B cell (primary cell): ENCODE measurements at places on chromosomes 12 and 14.

GRCh38 chr12:3755898-3756297 lies 3.0 kb upstream of the CRACR2A start:
- no peak for DNase-seq

DNA sequence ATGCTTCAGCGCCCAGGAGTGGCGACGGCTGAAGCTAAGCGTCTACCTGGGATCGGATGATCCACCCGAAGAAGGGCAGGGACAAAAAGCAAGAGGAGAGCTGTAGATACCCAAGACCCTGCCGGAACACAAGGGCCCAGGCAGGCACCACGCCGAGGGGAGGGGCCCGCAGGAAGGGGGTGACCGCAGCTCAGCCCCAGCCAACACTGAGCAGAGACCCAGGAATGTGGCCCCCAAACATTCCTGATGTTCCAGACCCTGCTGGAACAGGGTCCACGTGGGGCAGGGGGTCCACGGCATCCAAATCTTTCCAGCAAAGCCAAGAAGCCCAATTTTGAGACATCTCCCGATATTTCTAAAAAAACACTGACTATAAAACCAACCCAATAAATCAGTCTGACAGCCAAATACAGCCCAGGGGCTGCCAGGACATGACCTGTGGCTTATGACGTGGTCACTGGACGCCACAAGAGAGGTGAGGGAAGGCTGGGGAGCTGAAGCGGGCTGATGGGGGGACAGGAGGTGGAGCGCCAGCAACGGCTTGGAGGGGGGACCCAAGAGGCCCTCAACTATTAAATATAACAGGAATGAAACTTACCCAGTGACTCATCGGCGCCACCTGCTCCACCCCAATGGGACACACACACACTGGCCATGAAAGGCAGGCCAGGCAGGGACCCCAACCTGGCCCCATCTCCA lies 58.9 kb downstream of the NCOR2 start:
- DNase-seq: no peak

- DNase-seq: peak; percentile 17
Measured at GRCh38 chr12:1277905-1278304, 286.9 kb downstream of the ERC1 start.

- no peak for DNase-seq
Measured at GRCh38 chr14:68953196-68953555, 25.9 kb downstream of the ACTN1 start.

DNA sequence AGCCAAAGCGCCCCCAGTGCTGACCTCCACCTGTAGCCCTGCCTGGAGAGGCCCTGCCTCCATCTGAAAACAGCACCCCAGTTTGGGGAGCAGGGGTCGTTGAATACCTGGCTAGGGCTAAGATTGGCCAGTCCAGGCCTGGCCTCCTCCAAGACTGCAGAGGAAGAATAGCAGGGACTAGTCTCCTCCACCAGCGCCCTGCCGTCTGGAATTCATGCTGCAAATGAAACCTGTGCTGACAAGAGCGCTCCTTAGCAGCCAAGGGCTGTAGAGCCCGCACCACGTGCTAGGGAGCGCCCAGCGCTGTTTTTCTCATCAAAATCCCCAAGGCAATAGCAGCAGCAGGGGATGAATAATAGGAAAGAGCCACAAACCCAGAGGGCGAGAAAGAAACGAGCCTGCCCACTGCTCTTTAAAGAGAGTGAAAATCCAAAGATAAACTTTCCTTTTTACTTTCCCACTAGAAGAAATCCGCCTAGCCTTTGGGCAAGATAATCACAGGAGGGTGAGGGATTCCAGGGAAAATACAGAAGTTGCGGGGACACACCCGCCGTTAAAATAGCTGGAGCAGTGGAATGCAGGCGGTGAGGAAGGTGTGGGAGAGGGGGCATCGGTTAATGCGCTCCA lies 3.3 kb downstream of the COL2A1 start:
- DNase-seq: no peak

GRCh38 chr12:111260732-111261131 lies 108.2 kb downstream of the PHETA1 start:
- no peak for DNase-seq

DNA sequence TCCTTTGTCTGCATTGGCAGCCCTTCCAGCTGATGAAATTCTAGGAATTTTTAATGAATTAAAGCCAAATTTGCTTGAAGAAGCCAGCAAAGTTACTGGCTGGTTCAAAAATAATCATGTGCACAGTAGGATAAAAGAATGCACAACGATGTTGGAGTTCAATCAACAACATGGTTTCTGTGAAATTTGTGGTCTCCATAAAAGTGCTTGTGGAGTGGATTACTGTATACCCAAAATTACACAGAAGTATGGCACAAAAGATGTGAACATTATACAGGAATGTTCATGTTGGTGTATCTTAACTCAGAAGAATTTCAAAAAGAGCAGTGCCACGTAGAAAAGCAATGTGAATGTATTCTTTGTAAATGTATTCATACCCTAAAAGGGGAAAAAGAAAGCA lies 105.0 kb upstream of the METAP2 start:
- no peak for DNase-seq

DNA sequence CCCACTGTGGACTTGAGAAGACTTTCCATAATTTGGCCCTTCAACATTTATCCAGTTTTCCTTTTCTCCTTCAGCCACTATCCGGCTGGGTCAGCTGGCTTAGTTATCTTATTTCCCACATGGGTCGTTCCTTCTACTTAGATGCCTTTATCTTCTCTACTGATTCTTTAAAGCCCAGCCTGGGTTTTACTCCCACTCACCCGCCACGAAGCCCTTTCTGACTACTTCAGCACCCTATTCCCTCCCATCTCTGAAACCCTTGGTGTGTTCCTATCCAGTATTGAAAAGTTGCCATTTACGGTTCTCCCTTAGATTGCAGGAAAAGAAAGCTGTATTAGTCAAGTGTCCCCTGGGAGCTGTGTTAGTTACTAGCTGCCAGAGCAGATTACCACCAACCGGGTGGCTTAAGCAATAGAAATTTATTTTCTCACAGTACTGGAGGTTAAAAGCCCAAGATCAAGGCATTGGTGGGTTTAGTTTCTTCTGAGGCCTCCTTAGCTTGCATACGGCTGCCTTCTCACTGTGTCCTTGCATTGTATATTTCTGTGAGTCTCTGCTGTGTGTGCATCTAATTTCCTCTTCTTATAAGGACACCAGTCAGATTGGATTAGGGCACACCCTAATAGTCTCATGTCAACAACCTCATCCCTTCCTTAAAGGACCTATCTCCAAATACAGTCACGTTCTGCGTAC lies 105.5 kb downstream of the GPATCH2L start:
- no peak for DNase-seq

DNA sequence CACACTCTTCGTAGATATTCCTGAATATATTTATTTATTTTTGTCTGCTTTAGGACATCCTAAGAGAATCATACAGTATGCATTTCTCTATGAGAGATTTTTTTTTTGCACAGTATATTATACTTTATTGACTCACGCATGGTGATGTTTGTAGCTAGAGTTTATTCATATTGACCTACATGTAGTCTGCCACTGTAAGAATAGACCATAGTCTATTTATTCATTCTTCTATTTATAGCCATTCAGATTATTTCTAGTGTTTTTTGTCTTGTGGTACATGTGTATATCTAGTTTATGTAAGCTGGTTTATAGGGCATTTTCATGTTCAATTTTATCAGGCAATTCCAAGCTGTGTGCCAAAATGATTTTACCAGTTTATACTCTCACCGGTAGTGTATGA lies 45.2 kb downstream of the PCNX1 start:
- no peak for DNase-seq

- DNase-seq: no peak
Measured at GRCh38 chr14:57797160-57797559, 68.7 kb downstream of the SLC35F4 start.

DNA sequence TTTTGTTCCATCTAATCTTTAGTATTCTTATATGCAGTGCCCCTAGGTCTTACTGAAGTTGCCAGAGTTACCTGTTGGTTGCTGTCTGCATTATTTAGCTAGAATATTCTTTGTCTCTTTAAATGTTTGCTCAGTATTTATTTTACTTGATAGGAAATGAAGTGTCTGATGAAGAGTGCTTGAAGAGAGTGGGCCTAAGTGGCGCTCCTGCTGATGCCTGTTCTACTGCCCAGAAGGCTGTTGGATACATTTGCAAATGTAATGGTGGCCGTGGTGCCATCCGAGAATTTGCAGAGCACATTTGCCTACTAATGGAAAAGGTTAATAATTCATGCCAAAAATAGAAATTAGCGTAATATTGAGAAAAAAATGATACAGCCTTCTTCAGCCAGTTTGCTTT lies 18.9 kb downstream of the CMAS start:
- no peak for DNase-seq

DNA sequence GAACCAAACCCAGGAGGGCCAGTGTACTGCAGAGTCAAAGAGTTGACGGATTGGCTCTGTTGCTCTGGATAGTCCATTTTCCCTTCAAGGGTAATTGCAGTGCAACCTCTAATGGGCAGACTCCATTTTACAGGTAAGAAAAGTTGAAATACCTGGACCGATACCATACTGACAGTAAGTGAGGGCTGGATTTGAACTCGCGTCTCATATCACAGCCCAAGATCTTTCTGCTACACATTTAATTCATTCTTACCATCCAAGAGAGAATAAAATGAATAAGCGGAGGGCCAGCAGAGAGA lies 356 bp upstream of the ZC3H14 start:
- no peak for DNase-seq

GRCh38 chr12:85036733-85037132 lies 582 bp downstream of the LRRIQ1 start:
- no peak for DNase-seq

- no peak for DNase-seq
Measured at GRCh38 chr12:119642986-119643385, 24.9 kb upstream of the PRKAB1 start.

- no peak for DNase-seq
Measured at GRCh38 chr14:87940382-87940781, 52.6 kb downstream of the GALC start.

GRCh38 chr12:114884575-114884974 lies 200.6 kb upstream of the TBX3 start:
- DNase-seq: no peak

DNA sequence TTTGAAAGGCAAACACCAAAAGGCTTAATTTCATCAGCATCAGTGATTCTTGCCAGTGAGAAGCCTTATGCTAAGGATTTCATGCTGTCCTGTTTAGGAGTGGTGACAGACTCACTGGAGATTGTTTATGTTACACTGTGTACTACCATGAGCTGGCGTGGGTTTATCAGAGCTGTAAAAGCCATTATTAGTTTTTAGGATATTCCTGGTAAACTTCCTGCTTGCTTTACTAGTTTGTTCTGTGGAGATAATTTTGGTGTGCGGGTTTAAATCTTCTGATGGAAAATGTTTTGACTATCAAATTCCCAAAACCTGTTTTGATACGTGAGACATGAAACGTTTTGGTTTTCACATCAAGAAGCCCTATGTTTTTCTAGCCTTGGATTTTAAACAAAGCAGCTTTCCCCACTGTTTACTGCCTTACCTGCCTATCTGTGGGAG lies 15.2 kb downstream of the PPFIBP1 start:
- DNase-seq: no peak

GRCh38 chr14:22884738-22885523 lies 1.9 kb downstream of the REM2 start:
- no peak for DNase-seq

DNA sequence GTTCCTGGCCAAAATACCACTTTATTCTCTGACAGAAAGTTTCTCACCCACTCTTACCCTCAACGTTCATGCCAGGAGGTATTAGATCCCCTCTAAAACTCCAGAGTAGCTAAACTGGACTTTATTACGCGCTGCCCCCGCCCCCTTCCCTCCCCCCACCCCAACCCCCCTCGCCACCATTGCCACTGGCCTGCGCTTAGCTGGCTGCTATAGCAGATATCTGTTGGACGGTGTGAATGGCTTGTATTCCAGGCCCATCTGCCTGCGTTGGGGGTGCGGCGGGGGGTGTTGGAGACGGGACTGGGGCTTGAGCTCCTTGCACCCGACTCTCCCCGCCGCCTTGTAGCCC lies 564 bp upstream of the THTPA start:
- DNase-seq: no peak

- DNase-seq: no peak
Measured at GRCh38 chr14:100577986-100578431, 9.2 kb downstream of the BEGAIN start.

DNA sequence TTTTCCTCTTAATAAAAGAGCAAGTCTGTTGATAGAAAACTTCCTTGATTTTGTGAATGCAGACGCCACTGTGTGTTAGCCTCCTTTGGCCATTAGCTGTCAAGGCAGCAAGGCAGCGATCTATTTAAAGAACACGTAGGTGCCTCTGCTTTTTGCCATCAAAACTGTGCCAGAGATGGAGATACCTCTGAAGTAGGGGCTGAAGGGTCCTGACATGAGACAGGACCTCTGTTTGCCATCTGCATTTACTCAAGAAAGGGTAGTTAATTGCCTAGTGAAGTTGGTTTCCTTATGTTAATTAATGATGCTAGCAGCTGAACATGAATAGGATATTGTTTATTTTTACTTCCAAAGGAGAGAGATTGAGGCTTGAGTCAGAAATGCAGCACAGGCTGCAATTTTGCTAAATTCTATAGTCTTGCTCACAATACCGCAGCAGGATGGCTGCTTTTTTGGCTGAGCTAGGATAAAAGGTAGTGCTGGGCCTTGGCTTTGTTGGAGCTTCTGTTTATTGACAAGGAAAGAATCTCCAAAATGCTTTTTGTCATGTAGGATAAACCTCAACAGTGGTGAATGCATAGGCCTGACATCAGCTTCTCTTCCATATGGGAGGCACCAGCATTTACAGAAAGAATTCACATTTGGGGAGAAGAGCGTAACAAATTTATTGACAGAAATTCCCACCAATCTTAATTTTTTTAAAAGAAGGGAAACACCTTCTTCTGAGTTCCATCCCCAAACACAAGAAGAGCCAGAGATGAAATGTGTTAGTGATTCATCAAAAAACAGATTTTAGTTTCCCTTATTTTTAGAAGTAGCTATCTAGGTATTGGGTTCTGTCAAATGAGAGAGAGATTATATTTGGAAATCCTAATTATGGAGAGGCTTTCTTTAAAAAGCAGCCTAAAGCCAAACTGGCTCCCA lies 13.9 kb upstream of the RPH3A start:
- DNase-seq: no peak

- no peak for DNase-seq
Measured at GRCh38 chr12:101087920-101088319, 122.1 kb downstream of the SLC5A8 start.

- DNase-seq: peak; percentile 72
Measured at GRCh38 chr12:132462788-132463187, 27.2 kb upstream of the FBRSL1 start.

DNA sequence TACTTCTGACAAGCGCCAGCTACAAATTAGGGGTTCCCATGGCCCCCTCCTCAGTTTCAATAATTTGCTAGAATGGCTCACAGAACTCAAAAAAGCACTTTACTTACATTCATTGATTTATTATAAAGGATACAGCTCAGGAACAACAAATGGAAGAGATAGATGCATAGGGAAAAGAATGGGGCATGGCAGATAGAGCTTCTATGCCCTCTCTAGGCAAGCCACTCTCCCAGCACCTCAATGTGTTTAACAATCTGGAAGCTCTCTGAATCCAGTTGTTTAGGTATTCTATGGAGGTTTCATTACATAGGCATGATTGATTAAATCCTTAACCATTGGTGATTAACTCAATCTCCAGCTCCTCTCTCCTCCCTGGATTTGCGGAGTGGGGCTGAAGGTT lies 184.5 kb upstream of the DAAM1 start:
- no peak for DNase-seq
